ENCODE measurements at places on chromosomes 3 and 15. TPM values are rescaled to one million over a fixed set of nuclear protein-coding genes. Genes with fewer than 3 reads are reported as not detected.

- no peak for DNase-seq
Observed at GRCh38 chr3:105976196-105976595, 107.4 kb upstream of the CBLB start.

The TAGLN3 gene
- not detected for polyA plus RNA-seq

- peak; percentile 6 for DNase-seq
Observed at GRCh38 chr3:160448845-160449635, 546 bp downstream of the TRIM59 start.

DNA sequence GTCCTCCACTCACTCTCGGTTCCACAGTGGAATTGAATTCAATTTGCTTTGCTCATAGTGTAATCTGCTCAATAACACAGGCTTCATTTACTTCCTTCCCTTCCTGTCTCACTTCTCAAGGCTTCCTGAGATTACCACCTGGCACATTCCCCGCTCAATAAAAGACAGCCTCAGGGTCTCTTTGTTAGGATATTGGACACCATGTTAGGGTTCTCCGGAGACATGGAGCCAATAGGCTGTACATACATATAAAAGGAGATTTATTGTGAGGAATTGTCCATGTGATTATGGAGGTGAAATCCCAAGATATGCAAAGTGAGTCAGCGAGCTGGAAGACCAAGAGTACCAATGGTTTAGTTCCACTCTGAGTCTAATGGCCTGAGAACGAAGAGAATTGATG, 974.5 kb downstream of the CADM2 start:
- no peak for DNase-seq

GRCh38 chr15:30041868-30042267, 40.9 kb upstream of the GOLGA8J start:
- DNase-seq = no peak

GRCh38 chr3:81503026-81503425, 258.4 kb downstream of the GBE1 start:
- DNase-seq = peak; percentile 6

GRCh38 chr3:178155521-178155920, 380.7 kb upstream of the KCNMB2 start:
- no peak for DNase-seq

The LMOD3 gene
- not detected for polyA plus RNA-seq

GRCh38 chr3:135911110-135911509, 54.4 kb upstream of the PPP2R3A start:
- no peak for DNase-seq

The PLA2G4E gene
- polyA plus RNA-seq = not detected

DNA sequence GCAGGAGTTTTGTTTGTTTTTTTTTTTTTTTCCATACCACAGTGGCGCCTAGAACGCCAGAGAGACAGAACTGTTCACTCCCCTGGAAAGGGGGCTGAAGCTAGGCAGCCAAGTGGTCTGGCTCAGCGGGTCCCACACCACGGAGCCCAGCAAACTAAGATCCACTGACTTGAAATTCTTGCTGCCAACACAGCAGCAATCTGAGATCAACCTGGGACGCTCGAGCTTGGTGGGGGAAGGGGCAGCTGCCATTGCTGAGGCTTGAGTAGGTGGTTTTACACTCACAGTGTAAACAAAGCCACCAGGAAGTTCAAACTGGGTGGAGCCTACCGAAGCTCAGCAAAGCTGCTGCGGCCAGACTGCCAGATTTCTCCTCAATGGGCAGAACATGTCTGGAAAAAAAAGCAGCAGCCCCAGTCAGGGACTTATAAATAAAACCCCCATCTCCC, 29.8 kb downstream of the SPICE1 start:
- no peak for DNase-seq

DNA sequence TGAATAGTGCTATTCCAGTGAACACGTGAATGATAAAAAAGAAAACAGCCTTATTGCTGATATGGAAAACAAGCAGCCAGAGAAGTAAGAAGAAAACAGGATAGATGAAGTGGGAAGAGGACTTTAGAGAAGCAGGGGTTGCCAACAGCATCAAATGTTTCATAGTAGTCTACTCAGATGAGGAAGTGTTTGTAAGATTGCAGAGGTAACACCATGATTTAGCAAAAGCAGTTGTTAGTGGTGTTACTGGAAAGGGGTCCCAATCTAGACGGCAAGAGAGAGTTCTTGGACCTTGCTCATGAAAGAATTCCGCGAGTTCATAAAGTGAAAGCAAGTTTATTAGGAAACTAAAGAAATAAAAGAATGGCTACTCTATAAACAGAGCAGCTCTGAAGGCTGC, 108.8 kb upstream of the MCTP2 start:
- DNase-seq = peak; percentile 6

The ADAMTSL3 gene
- polyA plus RNA-seq = not detected

The COL8A1 gene
- polyA plus RNA-seq = not detected

GRCh38 chr3:39133822-39134221, 19.6 kb downstream of the CSRNP1 start:
- peak; percentile 63 for DNase-seq

The GSK3B gene
- 20.6 TPM for polyA plus RNA-seq

The COMMD2 gene
- 74.4 TPM for polyA plus RNA-seq

- no peak for DNase-seq
Observed at GRCh38 chr3:152382312-152383135, 113.8 kb downstream of the MBNL1 start.

- no peak for DNase-seq
Observed at GRCh38 chr3:64262574-64263114, 37.4 kb upstream of the PRICKLE2 start.

DNA sequence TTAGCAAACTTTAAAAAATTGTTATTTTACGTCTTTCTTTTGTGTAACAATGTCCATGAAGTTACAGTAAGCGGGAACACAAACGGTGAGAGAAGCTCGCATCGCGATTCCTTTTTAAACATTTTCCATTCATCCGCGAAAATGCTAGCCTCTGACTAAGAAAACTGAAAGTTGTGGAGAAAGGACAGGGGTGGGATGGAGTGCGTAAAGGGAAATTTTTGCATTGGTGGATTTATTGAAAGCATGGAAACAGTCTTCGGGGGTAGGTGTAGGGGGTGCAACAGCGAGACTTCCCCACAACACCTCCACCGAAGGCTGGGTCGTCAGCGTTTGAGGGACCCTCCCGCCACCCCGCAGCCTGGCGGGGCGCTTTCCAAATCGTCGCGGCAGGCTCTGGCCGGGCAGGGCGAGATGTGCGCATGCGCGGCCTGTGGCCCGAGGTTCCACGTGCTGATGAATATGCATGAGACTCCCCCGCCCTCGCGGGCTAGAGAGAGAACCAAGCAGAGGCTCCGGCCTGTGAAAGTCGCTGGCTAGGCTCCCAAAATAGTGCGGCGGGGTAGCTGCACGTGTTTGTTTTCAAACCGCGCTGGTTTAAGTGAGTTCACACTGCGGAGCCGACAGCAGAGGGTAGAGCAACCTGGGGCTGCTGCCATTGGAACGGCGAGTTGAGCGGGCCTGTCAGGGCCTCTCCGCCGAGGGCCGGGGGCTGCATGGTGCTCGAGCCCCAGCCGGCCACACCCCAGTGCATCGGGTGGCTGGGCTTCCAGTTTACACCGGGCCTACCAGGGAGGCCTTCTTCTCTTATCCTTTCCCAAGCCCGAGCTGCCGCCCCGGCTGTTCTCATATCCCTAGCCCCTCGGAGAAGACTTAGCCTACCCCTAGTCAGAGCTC, 9.9 kb downstream of the ZIC1 start:
- DNase-seq = no peak

DNA sequence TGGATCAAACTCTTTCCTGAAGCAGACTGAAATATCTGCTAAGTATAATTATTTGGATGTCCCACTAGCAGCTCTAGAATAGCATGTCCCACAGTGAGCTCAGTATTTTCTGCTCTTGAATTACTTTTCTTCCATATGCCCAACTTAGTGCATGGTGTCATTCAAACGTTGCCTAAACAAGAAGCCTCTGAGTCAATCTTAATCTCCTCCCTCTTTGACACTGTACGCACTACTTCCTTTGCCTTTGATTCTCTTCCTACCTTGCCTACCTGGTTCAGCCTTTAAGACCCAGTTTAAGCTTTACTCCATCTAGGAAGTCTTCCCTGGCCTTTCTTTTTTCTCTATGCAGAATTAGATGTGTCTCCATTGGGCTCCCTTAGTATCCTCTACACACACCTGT, 54.5 kb downstream of the SEC22A start:
- DNase-seq = no peak

The TICRR gene
- not detected for polyA plus RNA-seq

The PSTPIP1 gene
- 183 TPM for polyA plus RNA-seq

The CHDH gene
- not detected for polyA plus RNA-seq

The MCTP2 gene
- polyA plus RNA-seq = 2.4 TPM

DNA sequence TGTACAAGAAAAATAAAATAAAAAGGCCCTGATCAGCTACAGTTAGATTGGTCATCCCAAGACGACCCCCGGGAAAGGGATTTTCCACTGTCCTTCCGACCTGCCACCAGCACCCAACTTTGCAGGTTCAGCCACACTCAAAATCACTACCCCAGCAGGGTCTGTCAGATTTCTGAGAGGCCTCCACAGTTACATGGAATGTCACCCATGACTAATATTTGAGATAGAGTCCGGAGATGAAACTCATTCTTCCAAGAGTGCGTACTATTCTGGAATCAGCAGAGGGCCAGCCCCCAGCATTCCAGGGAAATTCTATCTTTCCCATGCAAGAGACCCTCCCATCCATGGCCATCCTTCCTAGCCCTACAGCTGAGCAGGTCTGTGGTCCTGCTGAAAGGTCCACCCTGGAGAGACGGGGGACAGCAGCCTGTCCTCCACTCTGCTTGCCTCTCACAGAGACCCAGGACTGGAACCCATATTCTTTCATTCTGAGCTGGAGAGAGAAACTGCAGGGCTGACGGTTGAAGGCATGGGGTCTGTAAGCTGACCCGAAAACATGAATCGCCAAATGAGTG, 5.8 kb downstream of the LIPC start:
- no peak for DNase-seq

- no peak for DNase-seq
Observed at GRCh38 chr3:120449701-120450599, 842 bp downstream of the FSTL1 start.

DNA sequence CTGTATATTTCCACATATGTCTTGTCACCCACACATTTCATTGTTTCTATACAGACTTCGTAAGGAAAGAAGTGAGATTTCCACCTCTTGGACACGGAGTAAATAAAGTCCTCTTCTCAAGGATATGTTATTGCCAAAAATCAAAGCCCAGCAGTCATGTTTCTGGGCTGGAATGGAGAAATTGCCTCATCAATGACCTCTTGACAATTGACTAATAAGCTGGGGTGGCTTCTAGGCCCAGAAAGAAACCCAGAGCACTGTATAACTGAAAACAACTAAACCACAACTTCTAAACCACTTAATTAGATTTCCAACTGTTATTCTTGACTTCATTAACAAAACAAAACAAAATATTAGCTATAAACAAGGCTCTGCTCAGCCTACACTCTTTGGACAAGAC, 56.4 kb upstream of the SLC24A5 start:
- DNase-seq = no peak

GRCh38 chr15:88484682-88485331, 17.3 kb downstream of the MRPS11 start:
- DNase-seq = no peak

The DPPA4 gene
- polyA plus RNA-seq = not detected

GRCh38 chr15:77057685-77058084, 13.2 kb downstream of the TSPAN3 start:
- no peak for DNase-seq

- DNase-seq = no peak
Observed at GRCh38 chr3:134039161-134039862, 9.6 kb upstream of the SLCO2A1 start.

The WNT5A gene
- 0.03 TPM for polyA plus RNA-seq

The TLR9 gene
- polyA plus RNA-seq = not detected

DNA sequence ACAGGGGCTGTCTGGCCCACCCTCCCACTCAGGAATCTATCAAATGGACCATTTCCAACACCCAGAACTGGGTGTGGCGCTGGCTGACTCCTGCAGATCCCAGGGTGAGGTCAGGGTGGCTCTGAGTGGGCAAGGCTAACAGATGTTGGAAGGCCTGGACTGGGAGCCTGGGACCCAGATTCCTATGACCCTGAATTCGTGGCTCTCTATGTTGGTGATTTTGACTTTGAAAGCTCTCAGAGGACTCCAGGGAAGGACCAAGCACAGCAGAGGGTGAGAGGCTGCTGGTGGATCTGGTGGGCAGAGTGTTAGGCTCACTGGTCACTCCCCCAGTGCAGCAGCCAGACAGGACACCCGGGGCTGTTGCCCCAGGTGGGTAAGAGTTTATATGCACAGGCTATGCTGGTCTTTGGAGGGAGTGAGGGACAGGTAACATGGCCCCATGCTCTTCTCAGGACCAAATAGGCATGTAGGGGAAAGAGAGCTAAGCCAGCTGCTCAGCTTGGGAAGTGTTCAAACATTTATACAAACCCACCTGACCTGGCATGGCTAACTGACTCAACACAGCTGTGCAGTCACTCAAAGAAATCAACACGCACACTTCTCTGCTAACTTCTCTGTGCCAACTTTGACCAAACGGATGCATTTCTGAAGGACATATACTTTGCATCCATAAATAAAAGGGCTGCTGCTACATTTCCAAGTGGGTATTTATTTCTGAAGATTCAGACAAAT, 62.6 kb upstream of the RAB6B start:
- DNase-seq = no peak

GRCh38 chr3:150666167-150666566, 37.6 kb downstream of the ERICH6 start:
- DNase-seq = no peak
